ENCODE measurements at places on chromosomes 12 and 14.

DNA sequence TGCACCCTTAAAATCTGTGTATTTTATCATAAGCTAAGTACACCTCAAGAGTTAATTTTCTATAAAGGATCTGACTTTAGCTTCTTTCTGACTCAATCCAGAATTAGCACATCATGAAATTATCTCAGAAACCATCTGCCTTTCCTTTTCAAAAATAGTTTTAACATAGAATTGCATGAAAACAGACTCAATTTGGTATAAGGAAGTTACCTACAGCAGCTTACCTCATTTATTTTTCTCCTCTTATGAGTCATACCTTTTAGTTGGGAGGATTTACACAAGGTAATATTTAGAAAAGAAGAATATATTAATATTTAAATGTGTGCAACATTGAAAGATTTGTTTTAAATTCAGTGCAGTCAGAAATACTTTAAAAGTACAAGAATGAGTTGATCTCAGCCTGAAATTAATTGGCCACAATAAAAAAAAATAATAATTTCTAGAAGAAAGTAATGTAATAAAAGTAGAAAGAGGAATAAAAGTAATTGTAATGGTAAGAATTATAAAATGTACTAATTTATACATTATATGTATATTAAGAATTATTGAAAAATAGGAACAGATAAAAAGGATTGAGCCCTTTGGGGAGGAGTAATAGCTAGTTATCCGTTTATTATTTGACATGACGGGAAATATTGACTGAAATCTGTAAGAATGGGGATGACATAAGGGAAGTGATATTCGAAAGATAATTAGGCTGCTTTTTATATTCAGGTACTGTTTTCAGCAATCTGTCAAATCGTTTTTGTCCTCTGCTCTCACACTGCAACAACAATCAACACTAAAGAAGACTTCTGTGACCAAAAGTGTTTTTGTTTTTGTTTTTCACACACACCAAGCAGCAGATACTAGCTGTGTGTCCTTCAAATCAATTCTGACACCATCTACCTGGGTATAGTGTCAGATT lies 20.5 kb downstream of the ADAM21 start:
- DNase-seq: no peak

GRCh38 chr12:39145175-39145999 lies 240.0 kb upstream of the CPNE8 start:
- DNase-seq: no peak

DNA sequence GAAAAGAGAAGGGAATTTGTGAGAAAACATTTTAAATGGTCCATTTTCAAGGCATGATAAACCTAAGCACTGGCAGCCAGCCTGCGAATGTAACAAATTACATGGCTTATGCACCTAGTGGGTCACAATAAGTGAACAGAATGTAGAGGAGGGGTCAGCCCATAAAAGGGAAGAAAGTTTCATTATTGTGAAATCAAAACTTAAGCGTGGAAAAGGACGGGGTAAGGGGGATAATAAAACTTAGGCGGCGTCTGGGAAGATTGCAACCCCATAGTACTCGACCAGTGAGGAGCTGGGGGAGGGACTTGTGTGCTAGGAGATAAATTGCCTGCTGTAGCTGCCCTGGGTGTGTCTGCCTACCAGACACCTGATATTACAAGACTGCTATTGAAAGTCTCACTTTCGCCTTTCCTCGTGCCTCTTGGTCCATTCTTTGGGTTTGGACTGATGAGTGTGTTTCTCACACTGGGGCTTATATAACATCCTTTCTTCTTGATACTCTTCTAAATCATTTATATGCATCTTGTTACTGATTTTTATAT lies 40.6 kb downstream of the ZDHHC17 start:
- DNase-seq: no peak

GRCh38 chr14:84403585-84403984 lies 1126.4 kb upstream of the FLRT2 start:
- DNase-seq: no peak

- DNase-seq: no peak
These were observed 41.3 kb upstream of the TESC start for GRCh38 chr12:117140397-117141096.

DNA sequence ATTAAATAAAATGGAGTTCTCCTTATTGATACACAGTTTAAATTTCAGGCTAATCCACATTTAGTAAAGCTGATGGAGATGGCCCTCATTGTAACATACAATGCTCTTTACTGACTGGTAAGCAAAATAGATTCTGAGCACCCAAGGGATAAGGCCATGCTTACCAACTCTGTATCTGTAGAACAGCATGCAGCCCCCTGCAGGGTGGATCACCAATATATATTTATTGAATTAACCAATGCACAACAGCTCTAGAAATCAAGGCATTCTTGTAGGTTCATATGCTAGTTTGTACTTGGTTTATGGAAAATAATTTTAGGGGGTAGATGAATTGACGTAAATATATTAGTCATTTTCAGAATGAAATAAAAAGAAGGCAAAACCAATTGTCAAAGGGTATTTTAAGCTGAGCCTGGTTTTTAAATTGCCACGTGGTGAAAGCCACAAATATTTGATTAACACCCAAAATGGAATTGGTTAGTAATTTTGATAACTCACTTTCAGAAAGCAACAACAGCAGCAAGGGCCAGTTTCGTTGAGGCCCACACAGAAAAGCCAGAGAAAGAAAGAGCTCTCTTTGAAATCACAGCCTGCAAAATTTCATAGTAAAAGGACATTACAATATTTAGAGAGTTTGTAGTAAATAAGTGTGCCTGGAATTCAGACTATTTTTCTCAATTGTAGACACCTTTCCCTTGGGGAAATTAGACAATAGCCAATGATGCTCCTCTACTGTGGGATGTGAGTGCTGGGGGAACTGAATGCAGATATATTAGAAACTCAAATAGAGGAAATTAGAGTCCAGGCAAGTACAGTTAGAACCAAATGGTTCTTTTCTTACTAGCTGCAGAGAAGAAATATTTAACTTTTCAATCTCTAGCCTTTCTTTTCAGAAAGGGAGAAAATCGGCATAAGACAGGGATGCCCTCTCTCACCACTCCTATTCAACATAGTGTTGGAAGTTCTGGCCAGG lies 216.2 kb upstream of the ABCD2 start:
- DNase-seq: no peak

GRCh38 chr14:64089920-64090319 lies 204.3 kb downstream of the ESR2 start:
- DNase-seq: no peak

DNA sequence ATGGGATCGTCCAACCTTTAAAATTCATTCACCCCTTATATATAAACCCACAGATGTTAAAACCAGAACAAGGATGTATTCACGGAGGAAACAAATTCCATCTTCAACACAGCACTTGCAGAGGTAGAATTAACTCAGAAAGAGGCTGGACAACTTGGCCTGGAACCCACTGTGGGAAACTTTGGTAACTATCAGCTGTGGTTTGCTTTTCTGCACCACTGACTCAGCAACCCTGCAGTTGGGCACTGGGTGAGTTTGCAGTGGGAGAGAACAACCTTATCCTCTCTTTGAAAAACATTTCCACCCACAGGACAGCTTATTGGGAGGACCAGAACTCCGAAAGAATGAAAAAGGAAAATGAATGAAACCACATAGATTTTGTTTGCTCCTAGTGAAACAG lies 66.3 kb downstream of the ZNF664 start:
- no peak for DNase-seq

DNA sequence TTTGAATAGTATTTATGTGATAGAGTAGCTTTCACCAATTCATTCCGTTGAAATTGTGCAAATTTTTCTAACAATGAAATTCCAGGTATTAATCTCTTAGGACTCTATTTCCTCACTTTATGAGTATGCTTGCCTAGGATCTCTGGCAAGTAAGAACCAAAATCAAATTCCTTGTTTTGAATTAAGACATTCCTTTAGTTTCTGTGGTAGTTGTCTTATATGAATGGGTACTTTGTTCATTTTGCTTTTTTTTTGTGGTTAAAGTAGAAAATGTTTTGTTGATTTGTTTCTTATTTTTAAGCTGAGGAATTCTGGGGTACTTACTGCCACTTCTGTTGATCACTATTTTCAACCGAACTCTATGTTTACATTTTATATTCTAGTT lies 59.8 kb downstream of the KITLG start:
- DNase-seq: no peak

- no peak for DNase-seq
These were observed 28.5 kb downstream of the TUBA1A start for GRCh38 chr12:49160399-49160798.

DNA sequence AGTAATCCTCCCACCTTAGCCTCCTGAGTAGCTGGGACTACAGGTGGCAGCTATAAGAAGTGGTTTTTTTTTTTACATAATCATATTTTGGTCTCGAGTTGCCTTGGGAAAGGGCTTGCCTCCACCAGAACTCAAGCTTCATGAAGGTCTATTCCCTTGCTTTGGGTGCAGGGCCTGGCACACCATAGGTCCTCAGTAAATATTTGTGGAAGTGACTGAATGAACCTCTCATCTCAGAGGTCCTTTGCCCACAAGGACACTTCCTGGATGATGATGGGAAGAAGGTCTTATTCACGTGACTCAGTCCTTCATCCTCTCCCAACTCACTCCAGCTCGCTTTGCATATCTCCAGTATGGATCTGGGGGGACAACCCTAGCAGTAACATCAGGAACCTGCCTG lies 114.0 kb upstream of the MED13L start:
- no peak for DNase-seq

DNA sequence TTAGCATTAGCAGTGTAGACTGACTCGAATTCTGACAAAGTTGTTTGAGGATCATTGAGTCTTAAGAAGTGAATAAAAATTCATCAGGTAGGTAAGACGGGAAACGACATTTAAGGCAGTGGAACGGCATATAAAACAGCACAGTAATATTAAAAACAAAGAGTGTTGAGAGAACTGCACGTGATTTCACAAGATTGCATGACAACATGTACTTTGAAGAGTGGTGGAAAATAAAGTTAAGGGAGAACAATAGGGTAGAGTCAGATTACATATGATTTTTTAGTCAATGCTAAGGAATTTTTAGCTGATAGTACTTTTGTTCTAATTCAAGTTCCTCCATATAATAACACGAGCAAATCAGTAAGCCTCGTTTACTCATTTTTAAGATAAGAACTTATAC lies 115.4 kb downstream of the SOX5 start:
- DNase-seq: no peak

DNA sequence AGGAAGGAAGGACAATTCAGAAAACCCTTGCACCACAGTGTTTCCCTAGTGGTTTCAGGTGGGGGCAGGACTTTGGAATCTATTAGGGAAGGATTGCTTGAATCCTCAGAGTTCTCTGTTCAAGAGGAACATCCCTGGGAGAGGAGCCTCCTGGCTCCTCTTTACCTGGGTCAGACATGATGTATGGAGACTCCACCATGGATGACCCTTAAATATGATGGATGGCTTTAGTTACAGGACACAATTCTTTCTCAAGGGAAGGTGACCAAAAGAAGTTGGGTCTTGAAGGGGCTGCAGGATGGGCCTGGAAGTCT lies 396.6 kb downstream of the NRXN3 start:
- no peak for DNase-seq

GRCh38 chr14:103725739-103726395 lies 10.3 kb downstream of the ZFYVE21 start:
- no peak for DNase-seq

GRCh38 chr12:8465301-8465996 lies 9.7 kb downstream of the CLEC6A start:
- no peak for DNase-seq

- no peak for DNase-seq
These were observed 106.1 kb upstream of the RFLNA start for GRCh38 chr12:124188561-124189405.

DNA sequence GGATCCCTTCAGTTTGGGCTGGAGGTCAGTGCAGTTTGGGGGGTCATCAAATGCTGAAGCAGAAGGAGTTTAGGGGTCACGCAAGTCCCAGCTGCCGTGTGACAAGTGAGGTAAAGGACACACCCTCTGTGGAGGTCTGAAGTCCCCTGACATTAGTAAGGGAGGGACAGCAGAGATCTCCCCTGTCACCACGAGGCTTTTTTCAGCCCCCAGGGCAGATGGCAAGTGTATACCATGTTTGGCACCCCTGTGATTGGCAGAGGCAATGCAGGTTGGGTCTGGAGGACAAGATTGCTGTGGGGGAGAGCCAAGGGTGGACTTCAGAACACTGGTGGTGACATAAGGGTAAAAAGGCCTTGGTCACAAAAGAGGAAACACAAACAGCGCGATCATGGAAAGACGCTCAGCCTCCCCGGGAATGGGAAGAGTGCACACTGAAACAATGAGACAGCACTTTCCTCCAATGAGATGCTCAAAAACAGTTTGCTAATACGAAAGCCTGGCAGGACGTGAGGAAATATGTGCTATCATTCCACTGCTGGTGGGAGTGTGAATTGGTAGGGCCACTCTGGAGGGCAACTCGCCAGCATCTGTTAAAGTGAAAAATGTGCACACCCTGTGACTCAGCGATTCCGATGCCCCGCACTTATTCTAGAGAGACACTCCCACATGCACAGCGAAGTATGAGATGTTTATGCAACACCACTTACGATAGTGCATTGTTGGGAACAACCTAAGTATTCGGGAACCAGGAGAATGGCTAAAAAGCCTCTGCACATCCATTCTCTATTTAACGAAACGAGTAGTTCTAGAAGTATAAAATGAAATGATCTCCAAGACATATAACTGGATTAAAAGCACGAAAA lies 14.4 kb upstream of the CD27 start:
- peak; percentile 53 for DNase-seq

DNA sequence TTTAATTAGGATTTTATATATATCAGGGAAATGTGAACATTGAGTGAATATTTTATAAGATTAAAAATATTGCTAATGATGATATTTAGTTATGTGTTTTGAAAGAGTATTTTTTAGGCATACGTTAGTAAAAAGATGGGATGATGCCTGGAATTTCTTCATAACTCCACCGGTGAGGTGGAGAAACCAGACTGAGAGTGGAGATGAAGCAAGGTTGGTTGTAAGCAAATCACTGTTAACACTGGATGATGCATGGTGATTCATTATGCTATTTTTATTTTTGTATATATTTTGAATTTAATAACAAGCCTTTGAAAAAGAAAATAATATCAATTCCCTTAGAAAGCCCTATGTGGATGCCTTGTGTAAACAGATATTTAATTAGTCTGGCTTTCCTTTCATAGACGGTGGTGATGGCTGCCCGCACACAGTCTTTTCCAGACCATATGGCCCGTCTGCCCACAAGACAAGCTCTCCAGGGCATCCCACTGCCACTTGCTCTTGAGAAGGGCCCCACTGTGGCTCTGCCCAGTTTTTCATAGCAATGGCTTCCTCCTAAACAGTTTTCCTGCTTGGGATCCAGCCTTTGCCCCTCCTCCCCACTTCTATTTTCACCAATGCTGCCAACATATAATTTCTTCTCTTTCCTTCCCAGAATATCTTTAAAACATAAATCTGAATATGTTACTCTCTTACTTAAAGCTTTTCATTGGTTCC lies 95.4 kb downstream of the HELB start:
- DNase-seq: no peak

DNA sequence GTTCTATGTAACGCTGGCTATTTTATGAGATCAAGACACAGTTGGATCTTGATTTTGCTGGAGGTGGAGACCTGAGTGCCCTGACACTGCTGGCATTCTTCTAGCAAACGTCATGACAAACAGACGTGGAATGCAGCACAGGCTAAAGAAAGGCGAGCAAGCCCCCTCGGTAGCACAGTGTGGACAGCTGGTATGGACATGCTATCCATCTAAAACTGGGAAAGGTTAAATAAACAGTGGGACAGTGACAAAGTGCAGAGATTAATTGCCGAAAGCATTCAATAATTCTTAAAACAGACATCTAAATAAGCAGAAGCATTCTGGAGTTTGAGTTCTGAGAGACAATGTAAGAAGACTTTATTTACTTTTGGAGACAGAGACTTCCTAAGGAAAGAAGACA lies 237.2 kb downstream of the FBXL14 start:
- no peak for DNase-seq

Measured in activated T-cell treated with anti-CD3 and anti-CD28 coated beads for 4 hours (primary cell).